Globus pallidus (tissue), 1 donor: ENCODE measurements at places on chromosomes 1 and 21.

DNA sequence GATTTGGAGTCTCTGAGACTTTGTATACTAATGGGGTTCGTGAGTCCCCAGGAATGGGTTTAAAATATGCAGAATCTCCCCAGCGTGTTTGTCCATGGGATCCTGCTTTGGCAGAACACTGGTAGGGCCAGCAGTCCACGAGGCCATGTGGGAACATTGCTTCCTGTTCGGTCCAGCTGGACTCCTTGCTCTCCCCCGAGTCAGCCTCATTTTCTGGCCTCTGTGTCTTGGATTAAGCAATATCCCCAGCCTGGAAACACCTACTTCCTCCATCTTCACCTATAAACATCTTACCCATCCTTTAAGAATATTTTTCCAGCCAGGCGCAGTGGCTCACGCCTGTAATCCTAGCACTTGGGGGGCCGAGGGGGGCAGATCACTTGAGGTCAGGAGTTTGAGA is 142.4 kb downstream of the NAV1 start:
- DNase-seq = no peak

GRCh38 chr1:173688300-173688699 is 18.6 kb upstream of the ANKRD45 start:
- no peak for DNase-seq

DNA sequence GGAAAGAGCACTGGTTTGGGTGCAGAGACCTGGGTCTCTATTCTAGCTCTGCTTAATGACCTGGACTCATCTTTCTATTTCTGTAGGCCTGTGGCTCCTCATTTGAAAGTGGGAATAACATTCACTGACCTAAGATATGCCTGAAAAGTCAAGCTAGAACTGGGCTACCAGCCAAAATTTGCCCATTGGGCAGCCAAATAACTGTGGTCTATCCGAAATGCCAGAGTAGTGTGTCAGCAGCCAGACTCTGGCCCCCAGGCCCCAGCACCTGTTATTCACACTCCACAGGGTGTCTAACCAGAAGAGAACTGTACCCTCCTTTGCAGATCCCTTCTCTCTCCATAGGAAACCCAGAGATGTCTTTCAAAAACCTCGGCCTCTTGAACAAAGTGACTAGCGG is 12.6 kb downstream of the DAB1 start:
- no peak for DNase-seq

- DNase-seq = no peak
Measured at GRCh38 chr1:97071173-97071572, 349.6 kb downstream of the PTBP2 start.

DNA sequence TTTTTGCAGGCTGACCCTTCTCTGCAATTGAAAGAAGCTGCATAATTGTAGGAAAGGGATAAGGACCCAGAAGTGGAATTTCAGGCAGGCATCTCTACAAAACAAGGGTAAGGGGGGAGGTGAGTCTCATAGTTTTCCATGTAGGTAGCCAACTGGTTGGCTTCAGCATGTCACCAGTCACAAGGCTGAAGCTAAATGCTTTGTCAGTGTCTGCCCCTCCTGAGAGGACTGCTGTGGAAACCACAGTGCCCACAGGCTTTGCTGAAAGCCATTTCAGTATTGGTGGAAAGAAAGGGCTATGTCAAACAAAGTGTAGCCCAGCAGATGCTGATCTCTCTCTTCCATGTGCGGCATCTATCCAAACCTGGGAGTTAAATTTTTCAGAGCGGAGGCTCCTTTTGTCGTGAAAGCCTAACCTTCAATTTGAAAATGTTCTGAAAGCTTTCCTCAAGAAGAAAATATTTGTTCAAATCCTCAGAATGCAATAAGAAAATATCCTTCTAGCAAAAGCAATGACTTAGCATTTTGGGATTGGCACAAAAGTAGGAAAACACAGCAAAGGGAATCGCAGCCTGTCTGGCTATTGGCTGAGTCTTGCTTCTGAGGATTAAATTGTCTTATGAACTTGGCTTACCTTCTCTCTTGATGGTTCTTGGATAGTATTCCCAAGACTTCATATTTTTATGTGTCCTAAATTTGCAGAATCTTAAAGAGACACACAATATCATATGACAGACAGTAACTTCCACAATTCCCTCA is 591.7 kb downstream of the PLPP3 start:
- DNase-seq = no peak

DNA sequence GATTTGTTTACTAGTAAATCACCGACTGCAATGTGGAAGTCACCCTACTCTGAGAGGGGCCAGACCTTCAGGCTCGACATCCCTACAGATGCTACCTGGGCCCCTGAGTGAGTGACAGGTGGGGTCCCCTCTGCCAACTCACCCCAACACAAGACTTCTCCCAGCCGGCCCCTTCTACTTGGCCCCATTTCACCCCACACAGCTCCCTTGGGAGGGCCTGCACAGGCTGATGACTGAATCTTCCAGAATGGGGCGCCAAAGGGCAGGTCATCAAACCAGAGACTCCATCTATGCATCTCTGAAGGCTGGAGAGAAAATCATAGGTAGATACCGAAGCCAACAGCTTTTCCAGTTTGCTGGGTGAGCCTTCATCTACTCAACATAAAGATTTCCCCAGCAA is 9.4 kb upstream of the S100A8 start:
- no peak for DNase-seq

- no peak for DNase-seq
Measured at GRCh38 chr1:145979746-145980456, 15.4 kb downstream of the POLR3GL start.

DNA sequence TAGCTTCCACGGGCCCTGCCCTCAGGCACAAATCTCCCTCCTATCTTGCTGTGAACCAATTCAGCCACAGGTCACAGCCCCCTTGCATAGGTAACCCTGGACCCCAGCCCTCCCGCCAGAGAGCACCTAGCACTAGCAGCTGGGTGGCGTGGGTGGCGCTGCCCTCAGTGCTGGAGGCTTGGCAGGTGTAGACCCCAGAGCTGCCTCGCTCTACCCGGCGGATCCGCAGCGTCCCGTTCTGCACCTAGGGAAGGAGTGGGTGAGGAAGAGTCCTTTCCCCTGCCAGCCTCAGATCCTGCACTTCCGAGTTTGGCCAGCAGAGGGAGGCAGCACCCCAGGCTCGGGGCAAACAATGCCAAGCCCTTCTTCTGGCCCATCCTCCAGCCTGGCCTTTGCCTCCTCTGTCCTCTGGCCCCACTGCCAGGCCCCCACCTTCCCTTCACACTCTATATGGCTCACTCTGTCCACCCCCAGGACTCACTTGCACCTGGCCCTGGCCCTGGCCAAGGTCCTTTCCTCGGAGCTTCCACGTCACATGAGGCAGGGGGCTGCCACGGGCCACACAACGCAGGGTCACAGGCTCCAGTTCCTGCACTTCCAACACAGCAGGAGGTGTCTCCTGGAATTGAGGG is 9.0 kb downstream of the IGSF9 start:
- no peak for DNase-seq

DNA sequence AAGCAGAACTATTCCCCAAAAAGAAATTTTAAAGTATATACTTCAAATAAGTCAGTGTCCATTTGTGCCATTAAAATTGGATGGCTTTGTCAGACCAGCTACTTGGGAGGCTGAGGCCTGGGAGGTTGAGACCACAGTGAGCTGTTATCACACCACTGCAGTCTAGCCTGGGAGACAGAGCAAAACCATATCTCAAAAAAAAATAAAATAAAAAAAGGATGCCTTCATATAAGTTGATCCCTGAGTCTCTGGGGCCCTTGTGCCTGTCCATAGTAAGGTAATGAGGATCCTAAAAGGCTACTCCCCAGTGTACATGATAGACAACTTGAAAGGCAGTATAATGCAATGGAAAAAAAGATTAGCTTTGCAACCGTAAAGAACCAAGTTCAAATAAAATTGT is 81.2 kb upstream of the BARHL2 start:
- DNase-seq = no peak

DNA sequence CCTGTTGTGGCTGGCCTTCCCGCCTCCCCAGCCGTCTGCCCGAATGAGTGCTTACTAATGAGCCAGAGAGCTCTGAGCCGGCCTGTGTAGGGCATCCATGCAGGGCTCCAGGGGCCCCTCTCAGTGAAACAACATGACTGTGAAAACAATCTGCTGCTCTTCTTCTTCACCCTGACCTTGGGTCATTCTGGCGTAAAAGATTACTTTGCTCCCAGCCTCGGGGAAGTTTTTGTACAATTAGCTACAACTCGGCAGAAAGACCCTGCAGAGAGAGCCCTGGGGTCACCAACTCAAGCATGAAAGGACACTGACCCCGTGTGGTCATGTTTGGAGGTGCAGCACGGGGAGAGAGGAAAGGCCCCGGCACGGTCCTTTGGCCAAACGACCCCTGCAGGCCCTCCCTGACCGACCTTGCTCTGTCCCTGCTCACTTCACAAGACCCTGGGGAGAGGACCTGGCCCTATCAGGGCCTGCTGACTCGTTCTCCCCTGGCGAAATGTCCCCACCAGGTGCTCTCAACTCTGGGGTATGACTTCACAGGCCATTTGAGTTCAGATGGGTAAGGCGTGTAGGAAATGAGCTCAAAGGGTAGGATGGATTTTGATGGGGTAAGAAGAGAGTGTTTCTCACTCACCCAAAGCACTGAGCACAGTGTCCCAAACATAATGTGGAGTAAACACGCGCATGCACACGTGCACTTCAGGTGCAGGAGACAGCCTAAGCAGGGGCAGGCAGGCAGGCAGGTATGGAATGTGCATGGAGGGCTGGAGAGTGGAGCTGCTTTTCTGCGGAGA is 22.9 kb upstream of the FAM20B start:
- DNase-seq = peak; percentile 54

- no peak for DNase-seq
Measured at GRCh38 chr1:175888996-175889395, 145.6 kb upstream of the TNR start.

- DNase-seq = no peak
Measured at GRCh38 chr1:212225871-212226302, 59.3 kb upstream of the PPP2R5A start.

DNA sequence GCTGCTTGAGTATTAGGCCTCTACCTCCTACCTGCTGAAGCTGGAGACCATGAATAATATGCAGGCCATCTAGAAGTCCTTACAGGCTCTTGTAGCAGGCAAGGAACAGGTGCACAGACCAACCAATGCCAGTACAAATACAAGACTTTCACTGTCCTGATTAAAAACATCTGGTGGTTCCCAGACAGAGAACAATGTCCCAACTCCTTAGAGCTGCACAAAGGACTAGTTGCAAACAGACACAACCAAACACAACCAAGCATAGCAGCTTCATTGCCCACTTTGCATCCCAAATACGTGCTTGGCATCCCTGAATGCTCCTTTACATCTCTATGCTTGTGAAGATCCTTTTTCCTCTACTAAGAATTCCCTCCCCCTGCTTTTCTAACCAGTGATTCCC is 98.1 kb upstream of the CXADR start:
- peak; percentile 87 for DNase-seq

- no peak for DNase-seq
Measured at GRCh38 chr1:100585786-100586185, 47.8 kb downstream of the GPR88 start.

DNA sequence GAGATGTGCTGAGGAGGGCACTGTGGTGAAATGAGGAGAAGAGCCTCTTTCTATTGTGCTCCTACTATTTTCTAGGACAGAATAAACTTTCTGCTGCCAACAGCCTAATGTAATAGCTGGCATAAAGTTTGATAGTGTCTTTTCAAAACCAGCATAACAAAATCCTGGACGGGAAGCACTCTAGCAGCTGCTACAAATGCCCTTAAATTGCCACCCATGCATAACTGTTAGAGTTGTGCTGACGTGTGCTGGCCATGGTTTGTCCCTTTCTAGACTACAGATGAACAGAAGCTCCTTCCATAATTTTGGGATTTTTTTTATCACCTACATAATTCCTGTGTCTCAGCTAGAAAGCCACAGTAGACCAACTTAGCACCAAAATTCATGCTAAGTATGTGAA is 88.5 kb upstream of the DEPDC1 start:
- DNase-seq = no peak

GRCh38 chr1:32709075-32709474 is 6.5 kb upstream of the SYNC start:
- DNase-seq = no peak

- DNase-seq = no peak
Measured at GRCh38 chr1:88186911-88187310, 497.2 kb upstream of the PKN2 start.

- no peak for DNase-seq
Measured at GRCh38 chr1:115656461-115657077, 14.8 kb downstream of the VANGL1 start.

GRCh38 chr1:53069663-53070327 is 7.8 kb downstream of the PODN start:
- DNase-seq = no peak

DNA sequence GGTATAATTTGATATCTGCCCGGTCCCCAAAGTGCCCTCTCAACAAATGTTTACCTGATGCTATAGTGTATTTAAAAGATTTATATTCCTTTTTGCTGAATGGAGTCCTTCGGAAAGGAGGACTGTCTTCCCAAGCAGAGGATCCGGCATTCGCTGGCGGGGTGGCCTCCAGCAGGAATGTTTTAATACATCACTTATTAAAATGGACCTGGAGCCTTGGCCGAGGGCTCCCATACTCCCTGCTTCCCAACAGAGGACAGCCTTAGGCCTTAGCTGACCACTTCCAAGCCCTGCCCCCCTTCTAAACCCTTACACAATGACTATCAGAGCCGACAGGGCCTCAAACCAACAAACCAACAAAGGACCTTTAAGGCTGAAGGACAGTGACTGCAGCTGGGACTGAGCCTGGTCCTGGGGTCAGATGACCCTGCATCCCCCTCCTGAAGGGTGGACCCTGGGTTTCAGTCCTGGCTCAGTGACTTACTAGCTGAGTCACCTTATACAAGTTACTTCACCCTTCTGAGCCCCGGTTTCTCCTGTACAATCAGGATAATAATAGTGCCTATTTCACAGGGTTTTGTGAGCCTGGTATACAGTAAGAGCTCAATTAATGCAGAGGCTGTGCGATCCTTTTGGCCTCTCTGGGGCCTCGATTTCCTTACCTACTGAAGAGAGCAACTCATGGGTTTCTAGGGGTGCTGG is 5.6 kb downstream of the CAMK2N1 start:
- peak; percentile 96 for DNase-seq

DNA sequence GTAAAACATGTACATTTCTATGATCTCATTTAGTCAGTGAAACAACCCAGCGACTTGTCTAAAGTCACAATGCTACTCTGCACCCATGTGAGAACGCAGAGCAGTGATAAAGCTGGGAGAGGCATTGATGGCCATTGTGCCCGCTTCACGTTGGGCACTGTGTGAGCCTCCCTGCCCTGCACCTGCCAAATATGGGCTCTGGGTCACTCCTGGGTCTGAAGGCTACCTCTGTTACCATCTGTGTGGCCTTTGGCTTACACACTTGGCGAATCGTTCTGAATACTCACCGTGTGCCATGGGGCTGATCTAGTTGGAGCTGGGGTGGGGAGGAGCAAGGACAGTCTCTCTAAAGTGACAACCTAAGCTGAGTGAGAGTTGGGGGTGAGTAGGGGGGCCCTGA is 29.9 kb downstream of the PCSK9 start:
- no peak for DNase-seq

- no peak for DNase-seq
Measured at GRCh38 chr1:229440851-229441537, 7.1 kb upstream of the ACTA1 start.

DNA sequence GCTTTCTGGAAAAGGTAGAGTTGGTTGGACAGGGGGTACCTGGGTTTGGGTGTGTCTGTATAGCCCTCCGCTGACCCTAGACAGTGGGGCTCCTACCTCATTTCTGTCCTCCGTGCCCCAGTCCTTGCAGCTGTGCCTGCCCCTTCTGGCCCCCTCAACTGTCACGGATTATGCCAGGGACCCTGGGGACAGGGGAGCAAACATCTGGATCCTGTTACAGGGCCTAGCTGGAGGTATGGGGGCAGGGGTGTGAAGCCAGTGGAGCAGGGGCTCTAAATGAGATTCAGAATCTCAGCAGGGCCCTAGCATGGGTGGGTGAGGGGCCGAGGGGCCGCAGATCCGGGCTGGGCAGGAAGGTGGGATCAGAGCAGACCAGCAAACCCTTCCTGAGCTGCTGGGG is 81.0 kb downstream of the TAS1R2 start:
- DNase-seq = no peak
